ENCODE measurements at places on chromosomes 3 and 15.

DNA sequence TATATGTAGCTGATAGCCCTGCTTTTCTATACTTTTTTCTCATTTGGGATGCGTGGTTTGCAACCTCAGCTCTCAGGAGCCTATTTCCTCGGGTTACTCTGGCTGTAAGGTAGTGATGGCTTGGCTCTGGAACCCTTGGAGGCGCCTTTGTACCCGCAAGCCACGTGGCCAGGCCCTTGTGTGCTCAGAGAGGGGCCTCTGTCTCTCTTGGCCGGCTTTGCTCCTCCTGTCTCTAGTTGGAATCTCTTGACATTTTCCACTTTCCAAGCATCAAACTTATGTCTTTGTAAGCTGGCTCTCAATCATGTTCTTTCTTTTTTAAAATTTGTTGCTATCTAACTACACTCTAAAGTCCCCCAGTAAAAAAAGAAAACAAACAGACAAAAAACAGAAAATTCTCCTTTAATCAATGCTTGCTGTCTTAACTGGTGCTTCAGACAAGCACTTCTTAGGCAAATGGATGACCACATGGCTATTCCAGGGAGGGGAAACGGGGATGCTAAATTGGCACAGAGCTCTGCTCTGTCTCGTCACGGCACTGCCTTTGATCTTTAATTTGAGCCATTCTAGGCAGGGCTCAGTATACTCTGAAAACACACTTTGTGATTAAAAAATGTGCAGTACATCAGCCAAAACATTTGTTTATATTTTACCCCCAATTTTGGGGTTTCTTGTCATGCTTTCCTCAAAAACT lies 180.4 kb upstream of the NR2E3 start:
- no peak for DNase-seq

DNA sequence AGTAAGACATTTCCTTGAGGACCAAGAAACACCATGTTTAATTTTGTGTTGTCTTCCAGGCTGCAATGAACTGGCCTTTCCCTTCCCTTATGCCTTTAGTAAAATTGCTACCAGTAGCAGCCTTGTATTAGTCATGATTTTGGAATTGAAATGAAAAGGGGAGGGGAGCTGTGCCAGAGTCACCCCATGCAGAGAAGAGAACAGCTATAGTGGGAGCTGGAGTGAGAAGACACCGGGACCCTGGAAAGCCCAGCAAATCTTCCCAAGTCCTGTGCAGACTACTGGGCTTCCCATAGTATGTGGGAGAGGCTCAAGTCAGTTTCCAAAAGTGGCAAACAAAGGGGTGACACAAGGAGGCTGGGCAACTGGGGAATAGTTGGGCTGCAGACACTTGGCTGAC lies 178.5 kb downstream of the NR1D2 start:
- no peak for DNase-seq

- no peak for DNase-seq
Observed at GRCh38 chr3:17089314-17089700, 204.6 kb downstream of the PLCL2 start.

GRCh38 chr3:59043391-59043790 lies 6.4 kb downstream of the CFAP20DC start:
- no peak for DNase-seq

- DNase-seq, result no peak
Observed at GRCh38 chr3:160691962-160692361, 15.0 kb downstream of the ARL14 start.

GRCh38 chr3:105907777-105908176 lies 39.0 kb upstream of the CBLB start:
- DNase-seq, result no peak

DNA sequence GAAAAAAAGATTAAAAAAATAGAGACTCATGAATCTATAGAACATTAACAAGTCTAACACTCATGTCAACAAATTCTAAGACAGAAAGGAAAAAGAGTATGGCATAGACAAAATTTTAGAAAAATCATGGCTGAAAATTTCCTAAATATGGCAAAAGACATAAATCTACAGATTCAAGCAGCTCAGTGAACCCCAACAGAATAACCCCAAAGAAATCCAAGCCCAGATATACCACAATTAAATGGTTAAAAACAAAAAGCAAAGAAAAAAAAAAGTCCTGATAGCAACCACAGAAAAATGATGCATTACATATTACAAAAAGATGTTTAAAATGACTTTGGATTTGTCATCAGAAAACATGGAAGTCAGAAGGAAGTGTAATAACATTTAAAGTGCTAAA lies 75.6 kb downstream of the AQR start:
- no peak for DNase-seq

GRCh38 chr3:101635345-101635744 lies 41.6 kb downstream of the ZBTB11 start:
- no peak for DNase-seq

DNA sequence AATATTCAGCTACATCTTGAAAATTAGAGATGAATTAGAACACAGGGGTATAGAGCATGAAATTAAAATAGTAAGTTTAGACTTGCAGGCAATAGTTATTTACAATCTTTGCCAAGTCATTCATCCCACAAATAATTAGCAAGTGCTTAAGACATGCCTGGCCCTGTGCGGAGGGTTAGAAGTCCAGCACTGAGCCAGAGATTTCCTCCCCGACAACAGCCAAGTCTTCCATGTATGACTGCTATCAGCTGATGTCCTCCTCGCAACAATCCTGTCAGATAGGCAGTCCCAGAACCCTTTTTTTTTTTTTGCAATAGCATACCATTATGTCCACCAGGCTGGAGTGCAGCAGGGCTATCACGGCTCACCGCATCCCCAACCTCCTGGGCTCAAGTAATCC lies 14.6 kb downstream of the SIN3A start:
- DNase-seq, result no peak

DNA sequence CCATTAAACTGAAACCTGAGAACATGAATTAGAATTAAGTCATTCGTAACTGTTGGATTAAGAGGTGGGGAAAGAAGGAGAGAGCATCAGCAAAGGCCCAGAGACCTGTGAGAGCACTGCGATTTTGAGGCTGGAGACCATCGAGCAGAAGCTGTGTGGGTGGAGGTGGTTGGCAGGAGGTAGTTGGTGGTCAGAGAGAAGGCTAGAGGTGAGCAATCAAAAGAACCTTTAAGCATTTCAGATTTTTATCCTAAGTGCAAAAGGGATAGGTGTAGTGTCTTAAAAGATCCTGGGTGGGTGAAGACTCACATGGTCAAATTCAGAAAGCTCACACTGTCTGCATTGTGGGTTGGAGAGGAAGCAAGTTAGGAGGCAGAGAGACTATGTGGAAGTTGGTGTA lies 65.1 kb upstream of the TEX264 start:
- DNase-seq, result no peak

DNA sequence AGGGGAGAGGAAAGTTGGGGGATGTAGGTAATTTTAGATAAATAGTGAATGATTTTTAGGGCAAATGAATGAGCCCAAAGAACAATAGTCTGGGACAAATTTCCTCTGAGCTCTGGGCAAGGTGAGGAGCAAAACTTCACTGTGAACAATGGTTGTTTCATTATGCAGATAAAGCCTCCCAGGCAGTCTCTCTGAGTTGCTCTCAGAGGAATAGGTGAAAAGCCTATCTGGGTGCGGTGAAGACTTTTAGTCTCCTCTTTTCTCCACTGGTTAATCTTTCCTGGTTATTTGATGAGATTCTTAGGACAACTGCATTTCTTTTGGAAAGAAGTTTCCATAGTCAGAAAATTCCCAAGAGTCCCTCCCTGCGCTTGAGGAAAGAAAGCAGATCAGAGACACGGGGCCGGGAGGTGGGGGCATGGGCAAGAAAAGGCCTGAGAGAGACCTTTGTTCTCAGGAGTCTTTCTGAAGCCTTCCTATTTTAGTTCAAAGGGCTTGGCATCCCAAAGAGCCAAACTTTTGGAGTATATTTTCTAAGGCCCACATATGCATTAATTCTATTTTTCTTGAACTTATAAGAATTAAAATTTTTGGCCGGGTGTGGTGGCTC lies 353.6 kb upstream of the SLCO3A1 start:
- DNase-seq, result no peak

DNA sequence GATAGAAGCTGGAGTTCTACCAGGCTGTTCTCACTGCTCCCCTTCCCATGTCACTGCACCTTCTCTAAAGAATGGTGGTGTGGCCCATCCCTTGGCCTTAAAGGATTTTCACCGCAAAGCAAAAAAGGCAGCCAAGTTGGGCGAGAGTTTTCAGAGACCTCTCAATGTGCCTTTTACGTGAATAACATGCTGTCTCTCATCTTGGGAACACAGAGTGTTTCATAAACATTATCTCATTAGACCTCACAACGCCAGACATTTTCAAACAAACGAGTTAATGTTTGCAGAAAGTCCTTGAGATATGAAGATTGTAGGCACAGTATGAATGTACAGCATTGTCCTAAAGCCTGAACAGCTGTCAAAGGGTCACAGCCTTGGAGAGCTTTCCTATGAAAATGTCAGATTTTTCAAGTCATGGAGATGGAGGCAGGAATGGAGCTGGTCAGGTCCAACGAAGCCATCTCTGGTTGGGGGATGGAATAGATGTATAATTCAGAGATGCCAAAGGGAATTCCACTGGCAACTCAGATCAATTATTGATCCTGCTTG lies 21.3 kb downstream of the TM4SF1 start:
- no peak for DNase-seq

GRCh38 chr3:119637679-119638477 lies 22.5 kb downstream of the POPDC2 start:
- DNase-seq, result no peak

GRCh38 chr3:40237889-40238571 lies 71.5 kb upstream of the EIF1B start:
- DNase-seq, result no peak

- DNase-seq, result no peak
Observed at GRCh38 chr3:47016934-47017435, 37.5 kb downstream of the NBEAL2 start.

GRCh38 chr3:53773611-53774368 lies 72.4 kb downstream of the CHDH start:
- no peak for DNase-seq

GRCh38 chr3:185215873-185216606 lies 37.8 kb downstream of the EHHADH start:
- DNase-seq, result no peak
